CD14-positive monocyte (primary cell): ENCODE measurements at places on chromosomes 12 and 14. TPM values are rescaled to one million over a fixed set of nuclear protein-coding genes. Genes with fewer than 3 reads are reported as not detected.

The DPF3 gene
- polyA plus RNA-seq = not detected

The PTPRR gene
- polyA plus RNA-seq = not detected

The CYP46A1 gene
- polyA plus RNA-seq = not detected

The SERPINA10 gene
- not detected for polyA plus RNA-seq

The LRRC43 gene
- not detected for polyA plus RNA-seq

The GRIP1 gene
- polyA plus RNA-seq = 0.18 and 0.21 TPM in 2 replicates

The CLEC7A gene
- 254 and 809 TPM in 2 replicates for polyA plus RNA-seq

The SRSF9 gene
- polyA plus RNA-seq = 200 TPM

The TMEM52B gene
- 0.54 TPM for polyA plus RNA-seq

The KRT73 gene
- polyA plus RNA-seq = not detected

The KRT74 gene
- not detected for polyA plus RNA-seq
